ENCODE measurements at places on chromosomes 16 and 17.

DNA sequence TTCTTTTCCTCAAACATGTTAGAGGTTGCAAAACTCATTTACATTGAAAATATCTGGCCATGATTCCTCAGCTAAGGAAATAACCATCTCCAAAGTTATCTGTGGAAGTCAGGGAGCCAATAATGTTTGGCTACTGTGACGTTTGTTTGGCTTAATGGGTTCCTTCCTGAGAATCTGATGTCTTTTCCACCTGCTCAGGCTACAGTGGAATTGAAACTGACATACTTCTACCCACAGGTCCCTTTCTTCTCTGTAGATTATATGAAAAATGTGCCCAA lies 221.1 kb upstream of the XYLT1 start:
- no peak for DNase-seq

DNA sequence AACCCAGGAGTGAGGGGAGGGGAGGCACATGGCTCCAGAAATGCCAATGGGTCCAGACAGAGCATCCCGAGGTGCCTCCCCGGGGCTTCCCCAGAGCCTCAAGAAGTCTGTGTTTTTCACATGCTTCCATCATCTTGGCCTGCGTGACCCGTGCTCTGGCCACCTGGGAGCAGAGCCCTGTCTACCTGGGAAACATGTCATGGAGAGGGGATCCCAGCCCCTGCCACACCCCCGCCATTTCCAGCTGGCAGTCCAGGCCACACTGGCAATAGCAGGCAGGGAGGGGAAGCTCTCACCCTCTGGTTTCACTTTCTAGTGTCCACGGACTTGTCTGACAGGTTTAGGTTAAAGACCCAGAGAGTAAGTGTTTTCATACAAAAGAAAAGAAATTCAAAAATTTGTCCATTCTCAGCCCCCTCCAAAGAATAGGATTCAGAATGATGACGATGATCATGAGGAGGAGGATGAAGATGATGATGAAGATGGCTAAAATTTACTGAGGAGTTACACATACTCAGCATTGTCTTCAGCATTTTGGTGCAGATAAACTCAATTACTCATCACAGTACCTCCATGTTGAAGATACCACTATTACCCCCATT lies 9.0 kb downstream of the SMIM5 start:
- no peak for DNase-seq

DNA sequence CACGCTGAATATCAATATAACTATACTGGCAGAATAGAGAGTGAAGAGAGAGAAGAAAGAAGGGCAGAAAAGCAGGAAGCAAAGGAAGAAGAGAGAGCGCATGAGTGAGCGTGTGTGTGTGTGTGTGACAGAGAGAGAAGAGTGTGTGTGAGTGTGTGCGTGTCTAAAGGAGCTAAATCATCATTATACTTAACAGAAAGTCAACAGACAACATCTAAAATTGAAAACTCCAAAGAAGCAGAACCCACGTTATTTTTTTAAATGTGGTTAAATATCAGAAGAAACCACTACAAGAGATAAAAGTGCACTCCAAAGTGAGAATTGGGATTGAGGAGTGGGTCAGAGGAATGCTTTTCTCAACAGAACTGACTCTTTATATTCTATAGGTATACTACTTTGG lies 77.2 kb downstream of the BRIP1 start:
- DNase-seq = no peak

DNA sequence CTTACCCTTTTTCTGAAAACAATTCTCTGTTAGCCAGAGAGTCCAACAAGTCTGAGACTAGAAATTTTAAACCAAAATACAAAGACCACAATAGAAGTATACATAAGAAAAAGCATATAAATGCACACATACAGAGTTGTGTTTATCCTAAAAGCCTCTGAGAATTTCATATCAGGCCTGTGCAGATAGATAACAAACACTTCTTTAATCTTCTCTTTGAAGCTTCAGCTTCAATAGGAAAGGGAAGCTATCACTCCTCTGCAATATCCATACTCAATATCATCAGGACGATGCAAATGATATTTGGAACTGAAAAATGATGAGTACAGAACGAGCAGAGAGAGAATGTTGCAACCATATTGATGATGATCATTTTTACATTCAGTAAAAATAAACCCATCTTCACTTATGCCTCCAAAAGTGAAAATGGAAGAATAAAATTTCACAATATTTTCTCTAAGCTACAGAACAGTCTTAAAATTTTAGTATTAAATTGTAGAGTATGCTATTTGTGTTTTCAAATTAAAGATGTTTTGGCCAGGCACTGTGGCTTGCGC lies 61.6 kb downstream of the SKAP1 start:
- DNase-seq = no peak

DNA sequence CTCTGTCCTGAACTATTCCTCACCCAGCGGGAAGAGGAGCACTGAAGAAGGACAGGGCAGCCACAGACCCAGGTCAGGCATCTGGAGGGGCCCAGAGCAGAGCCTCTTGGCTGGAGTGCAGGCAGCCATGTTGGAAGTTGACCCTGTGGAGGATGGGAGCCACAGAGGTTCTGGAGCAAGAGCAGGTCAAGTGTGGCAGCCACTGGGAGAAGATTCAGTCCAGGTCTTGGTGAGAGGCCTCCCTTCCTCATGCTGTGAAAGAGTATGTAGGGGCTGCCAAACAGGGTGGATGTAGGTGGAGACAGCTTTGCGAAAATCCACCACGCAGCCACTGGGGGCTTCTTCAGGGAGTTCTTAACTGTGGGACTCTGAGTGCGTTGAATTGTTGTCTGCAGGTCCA lies 590 bp upstream of the CD79B start:
- no peak for DNase-seq

- no peak for DNase-seq
These were observed 334.7 kb downstream of the SOX9 start for GRCh38 chr17:72455562-72455961.

- no peak for DNase-seq
These were observed 150.1 kb downstream of the ITFG1 start for GRCh38 chr16:47310792-47311211.

- no peak for DNase-seq
These were observed 24.2 kb upstream of the HNF1B start for GRCh38 chr17:37769050-37769449.

DNA sequence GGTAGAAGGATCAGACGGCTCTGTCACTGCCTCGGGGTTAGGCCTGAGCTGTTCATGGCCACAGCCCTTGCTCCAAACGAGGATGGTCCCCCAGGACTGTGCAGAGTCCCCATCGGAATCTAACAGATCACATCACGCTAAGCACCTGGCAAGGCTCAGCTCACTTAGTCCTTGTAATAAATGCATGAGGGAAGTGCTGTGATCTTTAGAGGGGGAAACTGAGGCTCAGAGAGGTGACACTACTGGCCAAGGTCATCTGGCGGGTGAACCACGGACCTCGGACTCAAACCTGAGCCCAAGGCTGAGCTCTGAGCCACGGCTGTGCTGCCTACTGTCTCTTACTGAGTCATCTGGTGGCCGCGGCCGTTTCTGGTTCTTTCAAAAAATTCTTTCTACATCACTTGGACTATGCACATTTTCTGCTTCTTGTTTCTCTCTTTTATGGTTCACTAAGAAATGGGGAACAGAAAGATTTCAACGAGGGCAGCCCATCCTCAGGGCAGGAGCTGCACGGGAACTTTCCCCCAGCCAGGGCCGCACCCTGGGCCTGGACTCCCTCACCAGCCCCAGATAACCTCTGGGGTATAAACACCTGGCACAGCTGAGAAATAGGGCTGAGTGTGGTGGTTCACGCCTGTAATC lies 55.6 kb downstream of the COTL1 start:
- DNase-seq = no peak

DNA sequence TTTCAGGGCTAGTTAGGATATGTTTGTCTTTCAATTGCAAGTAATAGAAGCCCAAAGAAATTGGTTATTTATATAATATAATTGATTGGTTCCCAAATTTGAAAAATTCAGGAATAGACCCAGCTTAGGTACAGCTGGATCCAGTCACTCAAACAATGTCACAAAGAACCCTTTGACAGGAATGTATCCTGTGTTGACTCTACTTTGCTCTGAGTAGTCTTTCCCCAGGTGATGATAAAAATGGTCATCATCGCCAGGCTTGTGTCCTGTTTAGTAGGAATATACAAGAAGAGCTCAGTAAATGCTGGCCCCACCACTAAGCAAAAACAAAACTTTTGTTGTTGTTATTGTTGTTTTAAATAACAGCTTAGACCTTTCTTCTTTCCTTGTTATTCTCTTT lies 35.0 kb downstream of the MAPT start:
- no peak for DNase-seq

DNA sequence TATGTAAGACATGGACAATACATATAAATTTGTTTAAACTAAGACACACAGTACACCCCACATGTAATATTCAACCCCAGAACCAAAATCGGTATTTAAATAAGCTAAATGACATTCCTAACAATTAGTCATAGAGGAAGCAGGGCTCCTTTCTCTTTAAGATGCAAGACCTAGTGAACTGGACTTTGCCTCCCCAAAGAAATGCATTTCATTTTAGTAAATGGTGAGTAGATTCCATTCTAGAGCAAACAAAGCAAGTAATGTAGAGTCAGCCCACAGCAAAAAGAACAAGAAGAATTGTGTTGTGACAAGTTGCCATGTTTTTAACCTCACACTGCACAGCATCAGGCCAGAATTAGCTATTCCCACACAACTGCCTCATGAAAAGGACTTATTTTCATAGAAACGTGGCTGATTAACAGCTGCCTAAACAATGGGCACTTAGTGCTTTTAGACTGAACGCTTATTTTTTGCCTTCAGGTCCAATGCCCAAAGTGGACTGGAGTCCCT lies 14.4 kb downstream of the DNAJC7 start:
- no peak for DNase-seq

- no peak for DNase-seq
These were observed 44.3 kb upstream of the CACNG5 start for GRCh38 chr17:66790501-66791061.

GRCh38 chr16:63720848-63721247 lies 1401.0 kb downstream of the CDH11 start:
- no peak for DNase-seq

DNA sequence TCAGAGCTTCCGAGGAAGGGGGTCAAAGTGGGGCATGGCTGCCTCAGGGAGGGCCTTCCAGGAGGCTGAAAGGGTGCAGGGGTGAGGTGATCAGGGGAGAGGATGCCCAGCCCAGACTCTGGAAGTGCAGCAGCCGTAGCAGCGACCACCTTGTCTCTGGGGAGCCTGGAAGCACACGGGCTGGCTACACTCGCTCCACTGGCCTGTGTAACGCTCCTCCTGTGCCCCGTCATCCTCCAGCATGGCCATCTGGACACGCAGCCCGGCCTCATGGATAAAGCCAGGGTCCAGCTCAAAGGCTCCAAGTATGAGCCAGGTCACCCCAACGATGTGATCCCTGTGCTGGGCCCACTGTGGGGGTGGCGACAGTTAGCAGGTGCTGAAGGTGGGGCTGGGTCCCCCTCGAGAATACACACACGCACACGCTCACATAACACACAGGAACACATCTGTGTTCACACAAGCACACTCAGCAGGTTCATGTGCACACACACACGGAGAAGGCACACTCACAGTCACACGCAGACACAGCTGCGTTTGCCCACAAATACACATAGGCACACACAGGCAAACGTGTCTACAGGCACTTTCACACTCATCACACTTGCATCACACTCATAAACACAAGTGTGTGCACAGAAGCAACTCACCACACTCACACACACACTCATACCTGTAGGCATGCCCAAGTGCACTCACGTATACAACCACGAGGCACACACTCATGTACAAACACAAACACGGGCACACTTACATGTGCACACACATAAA lies 19.3 kb downstream of the POLR3K start:
- DNase-seq = no peak

- DNase-seq = no peak
These were observed 383.2 kb downstream of the GRIN2A start for GRCh38 chr16:9798952-9799580.

DNA sequence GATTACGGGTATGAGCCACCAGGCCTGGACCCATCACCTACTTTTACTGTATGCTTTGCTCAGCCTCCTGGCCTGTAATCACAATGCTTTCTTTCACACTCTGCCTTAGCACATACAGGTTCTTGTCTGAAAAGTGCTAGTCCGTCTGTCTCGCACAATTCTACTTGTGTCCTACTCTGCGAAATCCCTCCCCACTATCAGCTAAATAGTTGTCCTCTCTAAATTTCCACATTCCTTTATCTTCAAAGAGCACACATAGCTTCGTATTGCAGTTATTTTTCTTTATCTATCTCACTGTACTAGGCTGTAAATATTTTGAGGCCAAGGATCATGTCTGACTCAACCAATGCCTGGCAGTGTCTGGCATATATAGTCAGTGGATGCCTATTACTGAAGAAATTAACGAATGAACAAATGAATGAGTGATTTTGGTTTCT lies 38.5 kb upstream of the ETV4 start:
- no peak for DNase-seq

DNA sequence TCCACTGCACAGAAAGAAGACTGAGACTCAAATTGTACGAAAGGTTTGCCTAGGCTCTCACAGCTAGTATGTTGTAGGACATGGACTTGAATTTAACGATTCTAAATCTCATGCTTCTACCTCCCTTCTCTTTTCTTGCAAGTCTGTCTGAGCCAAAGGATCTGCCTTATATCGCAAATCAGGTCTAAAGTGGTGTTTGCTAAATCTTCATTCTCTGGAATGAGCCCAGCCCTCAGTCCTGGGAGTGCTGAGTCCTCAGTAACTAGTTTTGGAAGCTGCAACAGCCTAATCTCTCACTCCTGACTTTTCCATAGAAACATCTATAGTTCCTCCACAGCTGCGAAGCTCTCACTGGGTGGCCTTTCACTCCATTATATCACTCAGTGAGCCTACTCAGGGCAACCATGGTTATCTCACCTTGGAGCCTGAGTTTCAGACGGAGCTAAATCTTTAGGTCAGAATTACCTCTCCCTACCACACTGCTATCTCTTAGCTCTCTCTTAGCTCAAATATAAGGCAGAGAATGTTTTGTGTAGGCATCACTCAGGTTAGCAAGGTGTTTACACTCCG lies 575.5 kb upstream of the C16orf82 start:
- DNase-seq = no peak

- DNase-seq = peak; percentile 89
These were observed 313.7 kb downstream of the MAF start for GRCh38 chr16:79286646-79287423.

GRCh38 chr17:13475574-13476223 lies 126.0 kb downstream of the HS3ST3A1 start:
- no peak for DNase-seq

DNA sequence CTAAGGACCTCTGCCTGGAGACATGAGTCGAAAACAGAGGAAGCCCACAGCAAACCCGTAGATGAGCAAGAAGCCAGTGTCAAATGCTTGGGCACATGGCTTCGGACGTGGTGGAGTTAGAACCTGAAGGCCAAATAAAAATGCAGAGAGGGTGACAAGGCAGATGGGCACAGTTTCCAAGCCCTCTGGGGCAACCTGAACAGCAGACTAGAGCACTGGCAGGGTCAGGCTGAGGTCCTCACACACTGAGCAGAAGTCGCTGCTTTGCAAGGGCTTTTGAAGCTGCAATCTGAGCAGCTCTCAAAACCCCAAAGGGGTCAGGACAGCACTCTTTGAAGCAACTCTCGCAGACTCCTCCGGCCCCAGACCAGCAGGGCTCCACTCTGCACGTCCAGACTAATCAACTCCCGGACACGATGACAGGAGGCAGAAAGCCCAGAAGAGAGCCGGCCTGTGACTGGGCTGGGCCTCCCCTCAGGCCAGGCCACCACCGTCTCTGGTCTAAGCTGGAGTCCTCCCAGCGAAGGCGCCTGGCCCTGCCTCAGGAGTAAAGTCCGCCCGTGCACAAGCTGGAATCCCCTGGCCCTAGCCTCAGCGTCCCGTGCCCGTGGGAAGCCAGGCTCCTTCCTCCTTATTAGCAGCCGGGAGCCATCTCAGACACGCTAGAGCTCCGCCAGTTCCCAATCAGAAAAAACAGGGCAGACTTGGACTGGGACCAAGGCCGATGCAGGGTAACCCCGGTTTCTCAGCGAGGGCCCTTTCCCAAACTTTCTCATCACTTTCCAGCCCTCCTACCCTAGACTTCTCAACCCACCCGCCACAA lies 924 bp downstream of the SMARCD2 start:
- DNase-seq = no peak

Data from NCI-H2029 (cell line).